ENCODE measurements at places on chromosomes 6 and 20. TPM values are rescaled to one million over a fixed set of nuclear protein-coding genes. Genes with fewer than 3 reads are reported as not detected.

SLC4A11 gene
- 1.9 TPM for total RNA-seq

ZNF334 gene
- total RNA-seq, result 1.5 TPM

RSPH9 gene
- not detected for total RNA-seq

PABPC1L gene
- total RNA-seq, result 138 TPM

SEMG1 gene
- not detected for total RNA-seq

ZNF292 gene
- 55.3 TPM for total RNA-seq

UBE3D gene
- total RNA-seq, result 5.3 TPM

KHDC1L gene
- total RNA-seq, result not detected

DYNLT2 gene
- 1.7 TPM for total RNA-seq

All from activated T-cell treated with anti-CD3 and anti-CD28 coated beads, Interleukin-2, amount 50 U/mL, for 72 hours (primary cell).